ENCODE measurements at places on chromosomes 4 and X.

GRCh38 chrX:23509256-23509655, 158.0 kb upstream of the PRDX4 start:
- no peak for DNase-seq

DNA sequence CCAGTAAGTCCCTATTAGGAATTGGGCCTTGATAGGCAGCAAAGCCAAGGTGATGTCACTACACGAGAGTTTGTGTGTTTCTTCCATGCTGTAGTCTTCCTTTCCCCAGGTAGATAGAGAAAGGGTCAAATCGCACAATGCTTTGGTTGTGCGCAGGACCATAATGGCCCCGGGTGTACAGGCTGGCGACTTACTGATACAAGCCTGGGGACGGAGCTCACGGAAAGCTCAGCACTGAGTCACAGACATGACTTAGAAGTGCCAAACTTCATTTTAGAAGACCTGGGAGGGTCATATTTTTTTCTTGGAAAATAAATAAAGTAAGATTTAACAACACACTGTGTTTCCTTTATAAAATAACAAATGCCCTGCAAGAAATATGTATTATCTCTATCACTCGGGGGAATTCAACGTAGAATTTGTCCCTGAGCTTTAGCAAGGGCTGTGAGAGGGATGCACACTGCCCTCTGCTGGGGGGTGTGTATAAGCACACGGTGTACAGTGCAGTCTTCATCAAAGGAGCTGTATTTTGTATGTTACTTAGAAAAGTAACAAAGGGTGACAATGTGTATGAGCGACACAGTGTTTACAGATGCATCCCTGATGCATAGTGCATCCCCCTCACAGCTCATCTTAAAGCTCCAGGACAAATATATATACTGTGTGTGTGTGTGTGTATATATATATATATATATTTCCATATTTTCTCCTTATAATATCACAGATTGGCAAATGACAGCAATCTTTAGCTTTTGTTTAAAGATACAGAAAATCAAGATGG, 254.5 kb upstream of the VEGFC start:
- no peak for DNase-seq

- DNase-seq = no peak
Measured at GRCh38 chr4:65007841-65008439, 598.7 kb upstream of the TECRL start.

- no peak for DNase-seq
Measured at GRCh38 chrX:148228521-148228920, 247.4 kb downstream of the FMR1NB start.

DNA sequence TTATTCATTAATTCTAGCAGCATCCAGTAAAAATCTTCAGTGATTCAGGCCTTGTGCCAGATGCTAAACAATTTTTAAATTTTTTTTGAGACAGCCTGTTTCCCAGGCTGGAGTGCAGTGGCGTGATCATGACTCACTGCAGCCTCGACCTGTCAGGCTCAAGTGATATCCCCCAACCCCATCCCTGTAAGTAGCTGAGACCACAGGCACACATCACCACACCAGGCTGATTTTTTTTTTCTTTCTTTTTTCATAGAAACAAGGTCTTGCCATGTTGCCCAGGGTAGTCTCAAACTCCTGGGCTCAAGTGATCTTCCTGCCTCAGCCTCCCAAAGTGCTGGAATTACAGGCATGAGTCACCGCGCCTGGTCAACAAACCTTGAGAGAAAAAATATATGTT, 705.5 kb downstream of the ARAP2 start:
- DNase-seq = no peak
